ENCODE measurements at places on chromosomes 5 and 9.

- no peak for DNase-seq
Measured at GRCh38 chr5:31763424-31763823, 124.5 kb downstream of the PDZD2 start.

DNA sequence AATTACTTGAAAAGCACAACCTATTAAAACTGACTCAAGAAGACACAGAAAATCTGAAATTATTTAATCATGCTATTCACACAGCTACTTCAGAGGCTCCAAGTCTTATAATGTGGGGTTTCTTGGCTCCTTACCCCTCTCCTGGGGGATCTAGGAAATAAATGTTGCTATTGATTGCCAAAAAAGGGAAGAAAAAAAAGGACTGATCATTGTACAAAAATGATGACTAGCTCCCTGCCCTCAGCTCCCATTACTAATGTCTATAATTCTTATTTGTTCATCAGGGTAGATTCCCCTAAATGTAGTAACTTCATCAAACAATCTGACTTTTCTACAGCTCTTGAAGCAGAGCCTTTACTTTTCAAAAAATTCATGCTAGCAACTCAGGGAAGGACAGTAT lies 3.3 kb upstream of the SMC5 start:
- no peak for DNase-seq

GRCh38 chr9:121700832-121701419 lies 49.5 kb downstream of the DAB2IP start:
- DNase-seq: no peak

- DNase-seq: no peak
Measured at GRCh38 chr5:31194468-31194813, 955 bp downstream of the CDH6 start.

GRCh38 chr5:154850255-154851062 lies at the start of gene FAXDC2:
TSS of gene FAXDC2 (minus strand) at chr5:154850603. CDS start at chr5:154838178, 12,425 bp downstream.
- peak; percentile 85 for DNase-seq

DNA sequence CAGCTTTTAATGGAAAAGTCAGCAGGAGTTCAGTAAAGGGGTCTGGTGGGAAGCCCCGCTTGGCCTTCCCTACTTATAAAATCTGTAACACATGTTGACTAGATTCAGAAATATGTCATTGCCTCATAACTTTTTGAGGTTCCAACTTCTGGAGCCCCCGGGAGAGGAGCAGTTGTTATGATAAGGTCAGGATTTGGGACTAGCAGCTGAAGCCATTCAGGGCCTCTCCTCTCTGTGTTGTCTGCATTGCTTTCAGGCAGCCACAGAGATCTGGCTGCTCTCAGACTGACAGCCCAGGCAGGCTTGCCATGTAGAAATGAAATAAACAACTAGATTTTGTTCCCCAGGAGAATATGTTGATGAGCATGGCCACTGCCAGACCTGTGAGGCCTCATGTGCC lies 167.1 kb downstream of the RFK start:
- DNase-seq: no peak

- no peak for DNase-seq
Measured at GRCh38 chr9:124190761-124191160, 67.0 kb upstream of the NEK6 start.

DNA sequence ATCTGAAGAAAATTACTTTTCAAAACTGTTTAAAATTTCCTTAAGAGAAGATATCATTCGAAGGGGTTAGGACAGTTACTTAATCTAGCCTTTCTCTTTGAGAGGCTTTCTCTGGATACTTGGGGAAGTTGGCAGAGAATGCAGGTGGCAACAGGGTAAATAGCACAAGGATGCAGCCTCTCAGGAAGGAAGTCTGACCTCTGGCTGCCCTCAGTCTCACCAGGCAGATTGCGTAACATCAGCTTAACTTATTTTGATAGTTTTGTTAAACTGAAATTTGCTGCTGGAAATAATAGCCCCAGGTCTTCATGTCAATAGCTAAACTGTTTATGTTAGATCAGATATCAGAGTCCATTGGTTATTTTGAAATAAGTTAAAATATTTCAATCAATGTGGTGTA lies 20.4 kb downstream of the CCDC192 start:
- DNase-seq: peak; percentile 56

GRCh38 chr9:130824643-130825350 lies 10.3 kb upstream of the ABL1 start:
- DNase-seq: peak; percentile 84

Measured in amniotic epithelial cell (primary cell).